ENCODE measurements at places on chromosomes 1 and 21.
A peak's percentile ranks its signal among the peaks of the same experiment; 100 is the strongest.

DNA sequence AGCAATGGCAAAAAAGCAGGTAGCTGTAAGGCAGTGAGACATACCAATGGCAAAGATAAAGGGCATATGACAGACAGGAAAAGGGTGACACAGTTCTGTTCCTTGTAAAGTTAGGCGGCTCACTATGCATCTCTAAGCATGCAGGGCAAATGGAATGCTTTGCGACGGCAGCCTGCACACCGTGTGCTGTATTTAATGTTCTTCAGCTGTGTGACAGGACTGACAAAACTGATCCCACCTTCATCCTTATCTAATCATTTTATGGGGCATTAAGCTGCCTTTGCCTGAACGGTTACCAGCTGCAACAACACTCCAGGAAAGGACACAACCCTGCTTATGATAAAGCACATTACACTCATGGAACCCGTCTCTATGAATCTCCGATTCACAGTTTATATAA, 80.5 kb upstream of the VAV3 start:
- DNase-seq = no peak

DNA sequence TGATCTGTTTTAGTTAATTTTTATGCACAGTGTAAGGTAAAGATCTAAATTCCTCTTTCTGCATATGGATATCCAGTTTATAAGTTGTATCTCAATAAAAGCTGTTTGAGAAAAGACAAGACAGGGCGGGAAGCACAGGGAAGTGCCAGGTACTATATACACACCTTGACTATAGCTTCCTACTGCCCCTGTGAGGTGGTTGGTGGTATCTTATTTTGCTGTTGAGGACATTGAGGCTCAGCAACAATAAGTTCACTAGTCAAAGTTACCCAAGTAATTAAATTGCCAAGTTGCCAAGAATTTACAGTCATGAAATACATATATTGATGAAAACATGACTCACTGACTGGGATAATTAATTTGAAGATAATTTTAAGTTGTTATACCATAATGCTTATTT, 109.1 kb downstream of the CD247 start:
- no peak for DNase-seq

- no peak for DNase-seq
Measured at GRCh38 chr1:52707927-52708655, 9.9 kb upstream of the COA7 start.

- DNase-seq = no peak
Measured at GRCh38 chr21:42317826-42318746, 2.9 kb upstream of the TFF3 start.

DNA sequence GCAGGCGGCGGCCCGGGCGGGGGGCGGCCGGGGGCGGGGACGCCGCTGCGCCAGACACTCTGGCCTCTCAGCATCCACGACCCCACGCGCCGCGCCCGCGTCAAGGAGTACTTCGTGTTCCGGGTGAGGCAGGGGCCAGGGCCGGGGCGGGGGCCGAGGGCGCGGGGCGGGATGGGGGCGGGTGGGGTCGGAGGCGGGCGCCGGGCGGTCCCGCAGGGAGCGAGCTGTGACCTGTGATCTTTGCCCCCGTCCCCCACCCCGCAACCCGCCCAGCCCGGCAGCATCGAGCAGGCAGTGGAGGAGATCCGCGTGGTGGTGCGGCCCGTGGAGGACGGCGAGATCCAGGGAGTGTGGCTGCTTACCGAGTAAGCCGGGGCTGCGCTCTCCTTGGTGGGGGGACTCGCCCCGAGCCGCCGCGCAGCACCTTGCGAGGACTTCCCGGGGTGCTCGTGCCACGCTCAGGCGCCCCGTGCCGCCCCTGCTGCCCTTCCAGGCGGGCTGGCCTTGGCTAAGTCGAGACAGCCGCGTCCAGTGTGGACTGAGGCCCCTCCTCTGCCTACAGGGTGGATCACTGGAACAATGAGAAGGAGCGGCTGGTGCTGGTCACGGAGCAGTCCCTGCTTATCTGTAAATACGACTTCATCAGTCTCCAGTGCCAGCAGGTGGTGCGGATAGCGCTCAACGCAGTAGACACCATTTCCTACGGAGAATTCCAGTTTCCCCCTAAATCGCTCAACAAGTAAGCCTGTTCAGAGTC, 514 bp downstream of the TPRG1L start:
- no peak for DNase-seq

DNA sequence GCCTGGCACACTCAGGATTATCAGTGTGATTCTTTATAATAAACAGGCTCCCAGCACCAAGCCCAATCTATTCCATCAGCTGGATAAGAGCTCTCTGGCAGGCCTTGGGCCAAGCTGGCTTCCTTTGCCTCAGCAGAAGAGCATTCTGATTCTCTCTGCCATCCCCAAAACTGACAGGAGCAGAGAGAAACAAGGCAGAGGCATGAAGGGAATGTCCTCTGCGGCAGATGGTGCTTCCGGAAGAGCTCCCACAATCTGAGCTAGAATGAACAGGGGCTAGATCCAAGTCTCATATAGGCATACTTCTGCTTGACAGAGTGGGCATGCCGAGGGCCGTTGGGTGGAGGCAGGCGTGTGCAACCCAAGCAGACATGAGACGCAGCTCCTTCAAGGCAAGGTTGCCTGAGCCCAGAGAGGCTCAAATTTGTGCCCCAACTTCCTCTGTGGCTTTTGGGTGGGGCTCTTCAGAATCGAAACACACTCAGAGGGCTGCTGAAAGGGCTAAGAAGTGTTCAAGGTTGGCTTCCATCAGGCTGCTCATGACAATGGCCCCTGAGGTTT, 4.0 kb downstream of the CAPN2 start:
- DNase-seq = no peak

- DNase-seq = no peak
Measured at GRCh38 chr1:1245178-1245816, 1.2 kb downstream of the C1QTNF12 start.

DNA sequence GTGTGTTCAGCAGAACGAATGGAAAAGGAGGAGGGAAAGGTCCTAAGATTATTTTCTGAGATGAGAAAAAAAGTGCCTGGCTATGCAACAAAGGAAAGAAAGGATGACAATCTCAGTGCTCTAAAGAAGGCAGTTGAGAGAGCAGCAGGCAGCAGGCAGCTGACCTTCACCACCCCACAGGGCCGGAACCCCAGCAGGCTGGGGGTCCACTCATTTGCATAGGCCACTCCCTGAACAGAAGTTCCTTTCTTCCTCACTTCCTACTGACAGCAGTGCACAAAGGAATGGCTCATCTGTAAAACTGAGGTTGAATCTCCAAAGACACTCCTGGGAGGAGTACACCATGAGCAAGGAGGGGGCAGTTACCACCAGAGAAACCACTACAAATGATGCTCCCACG, 41.4 kb upstream of the TNR start:
- no peak for DNase-seq

DNA sequence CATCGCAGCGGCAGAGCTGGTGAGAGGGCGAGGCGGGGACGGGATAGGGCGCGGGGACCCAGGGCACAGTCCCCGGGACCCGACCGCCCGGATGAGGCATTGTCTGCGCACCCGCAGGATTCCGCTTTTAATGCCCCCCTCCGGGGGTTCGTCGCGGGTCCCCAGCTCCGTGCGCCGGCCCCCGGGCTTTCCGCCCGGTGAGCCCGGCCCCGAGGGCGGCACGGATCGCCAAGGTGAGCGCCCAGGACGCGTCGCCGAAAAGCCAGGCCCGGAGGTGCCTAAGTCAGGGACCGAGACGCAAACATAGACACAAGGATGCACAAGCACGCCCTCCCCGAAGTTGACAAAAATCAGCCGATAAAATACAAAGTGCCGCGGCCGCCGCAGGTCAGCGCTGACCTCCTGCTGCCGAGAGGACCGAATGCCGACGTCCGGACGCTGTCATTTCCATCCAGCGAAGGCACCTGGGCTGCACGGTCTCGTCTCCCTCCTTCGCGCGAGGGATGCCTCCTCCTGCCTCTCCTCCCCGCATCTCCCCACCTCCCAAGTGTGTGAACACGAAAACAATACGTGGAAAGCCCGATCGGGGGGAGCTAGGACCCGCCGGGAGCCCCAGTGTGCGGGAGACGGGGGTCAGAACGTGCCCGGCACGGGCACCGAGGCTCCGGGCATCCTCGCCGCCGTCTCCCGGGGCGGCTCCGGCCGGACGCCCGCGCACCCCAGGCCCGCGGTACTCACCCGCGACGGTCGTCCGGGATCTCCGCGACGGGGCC, 101.1 kb upstream of the SOD1 start:
- DNase-seq = peak; percentile 11

GRCh38 chr1:226980122-226980560, 40.0 kb downstream of the COQ8A start:
- no peak for DNase-seq

DNA sequence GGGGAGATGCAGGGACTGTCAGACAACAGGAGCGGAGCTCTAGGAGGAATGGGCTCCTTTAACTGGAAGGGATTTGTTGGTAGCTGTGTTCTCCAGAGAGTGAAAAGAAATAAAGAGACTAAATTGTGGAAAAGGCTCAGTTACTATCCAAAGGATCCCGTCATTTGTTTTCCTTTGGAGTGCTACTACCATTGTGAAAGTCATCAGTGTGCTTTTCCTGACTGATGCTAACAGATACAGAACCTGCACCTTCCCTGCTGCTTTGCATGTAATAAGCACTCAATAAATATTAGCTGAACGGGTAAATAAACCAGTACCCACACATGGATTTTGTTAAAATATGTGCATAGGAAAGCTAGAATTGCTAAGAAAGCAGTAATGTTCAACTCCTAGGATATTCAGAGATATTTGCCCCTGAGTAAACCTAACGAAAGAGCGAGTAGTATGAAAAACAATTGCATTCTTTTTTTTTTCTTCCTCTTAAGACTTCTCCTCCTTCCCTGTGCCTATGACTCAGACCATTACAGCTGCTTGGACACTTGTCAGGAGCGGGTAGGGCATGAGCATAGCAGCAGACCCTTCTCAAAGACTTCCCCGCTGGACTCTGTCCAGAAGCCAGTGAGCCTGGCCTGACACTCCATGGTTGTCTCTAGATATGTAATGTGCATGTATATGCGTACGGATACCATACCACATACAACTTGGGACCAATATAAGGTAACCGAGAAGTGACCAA, 41.7 kb downstream of the PTGFRN start:
- DNase-seq = no peak

DNA sequence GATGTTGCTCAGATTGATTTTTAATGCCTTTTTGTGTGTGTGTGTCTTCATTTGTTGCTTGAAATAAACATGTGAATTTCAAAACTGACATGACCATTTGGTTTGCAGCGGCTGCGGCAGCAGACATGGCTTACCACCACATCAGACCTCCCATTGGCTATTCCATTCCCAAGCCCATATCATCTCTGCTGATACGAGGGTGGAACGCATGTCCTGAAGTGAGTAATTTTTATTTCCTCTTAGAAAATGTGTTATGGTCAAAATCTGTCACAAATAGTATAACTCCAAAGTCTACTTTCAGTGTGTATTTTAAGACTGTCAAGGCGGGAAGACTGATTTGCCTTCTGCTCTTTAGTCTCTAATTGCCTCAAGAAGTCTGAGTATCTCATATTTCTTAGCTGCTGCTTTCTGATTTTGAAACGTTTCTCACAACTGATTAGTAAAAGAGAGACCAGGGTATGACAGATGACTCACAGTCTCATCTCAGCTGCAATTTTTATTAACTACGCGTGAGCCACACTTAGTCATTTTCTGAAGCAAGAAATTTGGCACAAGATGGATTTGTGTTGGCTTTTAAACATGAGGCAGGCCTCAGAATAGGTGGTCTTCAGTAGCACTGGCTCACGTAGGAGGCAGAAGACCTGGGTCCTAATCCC, 49.0 kb downstream of the LRRC53 start:
- no peak for DNase-seq

DNA sequence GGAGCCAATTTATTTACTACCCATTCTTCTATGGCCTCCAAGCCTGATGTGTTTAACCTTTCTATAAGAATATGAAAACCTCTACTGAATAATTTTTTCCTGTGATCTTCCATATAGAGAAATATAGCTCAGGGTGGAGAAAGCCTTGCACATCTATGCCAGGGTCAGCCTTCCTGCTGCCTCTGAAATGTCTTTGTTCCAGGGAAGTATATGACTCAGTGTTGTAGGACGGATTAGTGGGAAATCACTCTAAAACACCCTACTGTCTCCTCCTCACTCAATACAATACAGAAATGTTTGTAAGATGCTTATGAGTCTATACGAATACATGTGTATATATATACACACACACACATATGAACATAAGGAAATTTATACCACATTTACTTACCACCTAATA, 1044.9 kb downstream of the BRINP3 start:
- DNase-seq = no peak

- DNase-seq = no peak
Measured at GRCh38 chr1:246779561-246780175, 55.5 kb downstream of the SCCPDH start.

DNA sequence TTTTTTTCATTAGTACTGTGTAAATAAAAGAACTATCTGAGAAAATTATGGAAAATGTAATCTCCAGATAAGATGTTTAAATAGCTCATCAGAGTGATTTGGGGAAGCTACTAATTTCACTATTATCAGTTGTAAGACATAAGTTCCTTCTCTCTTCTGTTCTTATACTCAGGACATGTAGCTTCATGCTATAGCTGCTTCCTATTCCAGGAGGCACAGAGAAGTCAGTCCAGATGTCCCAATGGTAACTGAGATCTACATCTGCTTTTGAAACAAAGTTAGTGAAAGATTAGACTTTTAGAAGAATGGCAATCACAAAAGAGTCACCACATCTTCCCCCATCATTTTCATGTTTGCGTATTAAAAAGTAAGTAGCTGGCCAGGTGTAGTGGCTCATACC, 5.6 kb downstream of the MAP3K21 start:
- no peak for DNase-seq

GRCh38 chr1:116664366-116664977, 3.1 kb downstream of the IGSF3 start:
- no peak for DNase-seq

GRCh38 chr1:211912844-211913432, 82.4 kb upstream of the LPGAT1 start:
- DNase-seq = no peak

- no peak for DNase-seq
Measured at GRCh38 chr1:109011335-109011734, 30.6 kb downstream of the WDR47 start.

- DNase-seq = no peak
Measured at GRCh38 chr1:91015358-91015780, 6.5 kb downstream of the ZNF644 start.

GRCh38 chr1:3668148-3668547, 15.8 kb downstream of the TP73 start:
- DNase-seq = no peak

- no peak for DNase-seq
Measured at GRCh38 chr1:175873290-175873935, 130.0 kb upstream of the TNR start.

DNA sequence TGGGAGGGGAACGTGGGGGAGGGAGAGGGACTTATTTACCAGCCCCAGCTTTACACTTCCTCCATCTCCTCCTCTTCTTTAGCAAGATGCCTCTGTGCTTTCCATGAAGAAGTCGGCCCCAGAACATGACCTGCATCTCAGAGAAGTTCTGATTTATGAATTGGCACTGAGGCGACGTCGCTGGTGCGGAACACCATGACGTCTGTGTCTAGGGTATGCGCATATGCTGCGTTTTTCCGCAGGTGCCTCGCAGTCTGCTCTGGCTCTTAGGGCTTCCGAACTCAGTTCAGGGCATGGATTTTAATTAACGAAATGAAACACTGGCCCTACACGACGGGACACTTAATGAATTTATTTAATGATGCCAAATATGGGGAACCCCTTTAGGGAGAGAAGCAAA, 510.3 kb downstream of the SMYD3 start:
- no peak for DNase-seq

Data from NCI-H187 treated with DMSO at 0.1 percent for 48 hours (cell line).